ENCODE measurements at places on chromosomes 1 and 21.

- DNase-seq = no peak
These were observed 166.3 kb downstream of the TBX15 start for GRCh38 chr1:118821801-118822200.

GRCh38 chr1:223712194-223712849, at the start of gene CAPN2:
Gene CAPN2 (plus strand): TSS chr1:223712539. CDS start chr1:223712641, 102 bp downstream.
- peak; percentile 90 for DNase-seq

GRCh38 chr1:51927029-51927428, 48.5 kb upstream of the NRDC start:
- no peak for DNase-seq

GRCh38 chr21:25913479-25913878, 178.7 kb downstream of the GABPA start:
- peak; percentile 19 for DNase-seq

DNA sequence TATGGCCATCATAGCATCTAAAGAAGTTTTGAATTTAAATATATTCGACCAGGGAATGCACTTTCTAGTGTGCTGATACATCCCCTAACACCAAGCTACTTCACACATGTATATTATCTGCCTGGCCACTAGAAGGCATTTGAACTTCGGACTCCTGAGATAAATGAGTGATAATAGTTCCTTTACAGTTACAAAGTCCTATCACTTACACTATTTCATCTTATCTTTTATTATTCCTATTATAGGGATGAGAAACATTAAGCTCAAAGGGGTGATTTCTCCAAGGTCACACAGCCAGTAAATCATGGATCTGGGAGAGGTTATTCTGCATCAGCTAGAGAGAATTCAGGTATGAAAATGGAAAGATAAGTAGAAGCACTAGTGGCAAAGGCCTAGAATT, 40.3 kb downstream of the GPATCH2 start:
- DNase-seq = no peak

DNA sequence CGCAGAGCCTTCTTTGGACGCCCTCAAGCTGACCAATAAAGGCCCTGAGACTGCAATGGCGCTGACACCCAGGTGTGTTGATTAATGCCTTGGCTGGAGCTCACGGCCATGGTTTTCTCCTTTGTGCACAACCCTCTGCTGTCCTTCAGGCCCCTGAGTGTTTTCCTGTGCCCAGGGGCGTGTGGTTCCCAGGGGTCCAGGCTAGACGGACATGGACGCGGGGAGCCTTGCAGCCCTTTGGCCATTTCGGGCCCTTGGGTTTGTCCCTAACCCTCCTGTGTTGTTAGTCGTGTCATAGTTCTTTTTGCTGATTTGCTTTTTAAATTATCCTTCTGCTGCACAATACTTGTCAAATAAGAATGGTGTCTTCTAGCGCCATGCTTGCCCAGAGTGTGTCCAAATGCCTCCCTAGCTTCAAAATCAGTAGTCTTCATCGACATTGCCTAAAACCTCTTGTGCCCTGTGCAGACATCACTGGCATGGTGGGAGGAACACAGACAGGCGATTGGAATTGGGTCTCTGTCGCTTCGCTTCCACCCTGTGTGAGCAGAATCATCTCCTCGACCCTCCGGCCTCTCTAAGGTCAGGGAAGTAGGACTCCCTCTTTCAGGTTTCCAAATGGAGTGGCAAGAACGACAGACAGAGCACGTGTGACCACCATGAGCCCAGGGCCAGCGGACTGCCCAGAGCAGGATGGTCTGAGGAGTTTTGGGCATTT, 1.9 kb downstream of the KRTAP10-4 start:
- no peak for DNase-seq

DNA sequence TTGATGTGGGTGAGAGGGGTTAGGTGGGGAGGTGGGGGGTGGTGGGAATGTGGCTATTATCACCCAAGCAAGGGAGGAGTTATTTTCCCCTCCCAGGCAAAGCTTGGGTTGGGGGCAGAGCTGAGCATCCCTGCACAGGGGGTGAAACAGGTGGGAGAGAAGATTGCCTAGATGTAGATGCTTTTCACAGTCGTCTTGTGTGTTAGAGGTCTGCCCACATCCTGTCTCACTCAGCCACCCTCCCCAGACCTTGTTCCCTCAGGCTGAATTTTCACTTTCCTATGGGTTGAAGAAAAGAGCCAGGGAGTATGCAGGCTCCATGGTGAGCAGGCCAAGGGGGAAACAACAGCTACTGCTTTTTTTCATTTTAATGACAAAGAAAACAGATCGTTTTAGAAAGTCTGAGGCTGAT, 223.5 kb downstream of the KIF26B start:
- peak; percentile 73 for DNase-seq

GRCh38 chr1:203049576-203050180, 23.4 kb downstream of the PPFIA4 start:
- DNase-seq = no peak

DNA sequence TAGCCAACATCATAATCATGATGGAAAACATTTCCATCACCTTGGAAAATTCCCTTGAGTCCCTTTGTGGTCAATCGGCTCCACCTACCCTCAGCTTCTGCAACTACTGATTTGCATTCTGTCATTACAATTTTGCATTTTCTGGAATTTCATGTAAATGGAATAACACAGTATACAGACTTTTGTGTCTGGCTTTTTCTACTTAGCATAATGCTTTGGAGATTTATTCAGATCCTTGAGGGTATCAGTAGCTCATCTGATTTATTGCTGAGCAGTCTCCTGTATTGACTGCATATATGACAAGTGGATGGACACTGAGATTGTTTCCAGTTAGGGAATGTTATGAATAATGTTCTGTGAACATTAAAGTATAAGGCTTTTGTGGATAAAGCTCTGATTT, 358.3 kb downstream of the USP25 start:
- DNase-seq = no peak

GRCh38 chr1:210234329-210234757, 1.7 kb downstream of the SERTAD4 start:
- no peak for DNase-seq

- DNase-seq = no peak
These were observed 44.9 kb upstream of the FOXD3 start for GRCh38 chr1:63277195-63278192.

GRCh38 chr1:225485226-225485625, 57.4 kb upstream of the LBR start:
- peak; percentile 45 for DNase-seq

GRCh38 chr1:31154632-31155215, 85.0 kb downstream of the NKAIN1 start:
- DNase-seq = peak; percentile 90

- DNase-seq = no peak
These were observed 1409.0 kb downstream of the PLA2G4A start for GRCh38 chr1:188237573-188238348.

DNA sequence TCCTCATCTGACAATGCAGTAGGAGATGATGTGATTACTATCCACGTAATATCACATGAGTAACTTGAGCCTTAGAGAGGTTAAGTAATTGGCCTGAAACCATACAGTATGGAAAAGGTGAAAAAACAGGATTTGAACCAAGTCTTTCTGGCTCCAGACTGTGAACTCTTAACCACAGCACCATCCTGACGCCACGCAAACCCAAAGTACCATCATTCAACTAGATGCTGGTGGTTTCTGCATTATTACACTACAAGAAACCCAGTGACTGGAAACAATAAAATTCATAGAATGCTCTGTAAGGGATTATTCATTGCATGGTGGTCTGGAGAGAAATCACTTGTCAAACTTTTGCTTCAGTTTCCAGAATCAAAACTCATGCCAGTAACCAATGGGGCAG, 90.7 kb downstream of the MAB21L3 start:
- DNase-seq = no peak

GRCh38 chr1:182404781-182405180, 4.3 kb upstream of the TEDDM1 start:
- no peak for DNase-seq

DNA sequence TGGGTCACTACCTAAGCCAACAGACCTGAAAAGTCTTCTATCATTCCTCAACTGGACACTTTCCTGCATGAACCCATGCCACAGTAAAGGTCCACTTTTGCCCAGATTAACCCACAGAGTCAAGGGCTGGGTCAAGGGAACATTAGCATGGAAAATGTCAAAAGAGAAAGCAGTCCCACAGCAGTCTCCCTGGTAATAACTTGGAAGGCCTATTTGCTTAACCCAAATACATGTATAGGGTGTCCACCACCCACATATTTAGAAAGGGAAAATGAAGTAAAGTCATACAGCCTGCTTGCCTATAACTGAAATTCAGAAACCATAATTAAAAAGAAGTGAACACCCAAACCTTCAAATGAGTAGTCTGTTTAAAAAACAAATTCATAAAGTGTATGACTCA, 16.1 kb upstream of the HSD3B1 start:
- no peak for DNase-seq

DNA sequence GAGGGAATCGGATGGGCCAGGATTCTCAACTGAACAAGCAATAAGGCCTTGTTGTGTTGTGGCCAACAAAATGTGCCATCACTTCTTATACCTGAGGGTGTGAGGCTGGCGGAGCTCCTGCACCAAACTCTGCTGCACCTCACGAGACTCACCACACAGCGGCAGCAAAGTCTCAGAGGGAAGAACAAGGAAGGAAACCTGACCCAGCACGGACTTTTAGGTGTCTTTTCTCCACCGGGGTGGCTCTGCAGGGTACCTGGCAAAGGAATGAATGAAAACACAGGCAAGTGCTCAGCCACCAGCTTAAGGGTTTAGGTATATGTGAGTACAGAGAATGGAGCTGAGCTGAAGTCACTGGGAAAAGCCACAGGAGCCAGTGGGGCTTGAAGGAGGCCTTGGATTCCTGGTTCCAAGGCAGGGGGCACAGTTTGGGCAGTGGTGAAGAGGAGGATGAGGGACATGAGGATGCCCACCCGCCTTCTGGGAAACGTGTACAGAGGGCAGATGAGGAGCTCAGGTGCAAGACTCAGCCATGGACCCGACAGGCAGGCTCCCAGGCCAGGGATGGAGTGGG, 31.1 kb upstream of the HSD3B1 start:
- peak; percentile 74 for DNase-seq

GRCh38 chr1:11664336-11665065, 501 bp downstream of the FBXO6 start:
- peak; percentile 90 for DNase-seq

DNA sequence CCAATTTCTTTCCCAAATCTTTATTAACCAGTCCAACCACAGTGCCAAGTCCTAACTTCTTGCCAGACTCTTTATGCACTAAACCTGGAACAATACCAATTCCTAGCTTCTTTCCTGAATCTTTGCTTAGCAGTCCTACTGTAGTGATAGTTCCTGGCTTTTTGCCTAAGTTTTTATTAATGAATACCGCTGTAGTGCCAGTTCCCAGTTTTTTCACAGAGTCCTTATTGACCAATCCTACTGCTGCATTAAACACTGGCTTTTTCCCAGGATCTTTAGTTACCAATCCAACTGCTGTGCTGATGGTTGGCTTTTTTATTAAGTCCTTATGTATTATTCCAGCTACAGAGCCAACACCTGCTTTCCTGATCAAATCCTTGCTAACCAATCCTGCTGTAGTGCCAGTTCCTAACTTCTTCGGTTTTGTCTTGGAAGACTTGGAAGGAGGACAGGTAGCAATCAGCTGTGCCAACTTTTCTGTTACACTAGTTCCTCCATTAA, 80.8 kb downstream of the ASH1L start:
- DNase-seq = no peak

DNA sequence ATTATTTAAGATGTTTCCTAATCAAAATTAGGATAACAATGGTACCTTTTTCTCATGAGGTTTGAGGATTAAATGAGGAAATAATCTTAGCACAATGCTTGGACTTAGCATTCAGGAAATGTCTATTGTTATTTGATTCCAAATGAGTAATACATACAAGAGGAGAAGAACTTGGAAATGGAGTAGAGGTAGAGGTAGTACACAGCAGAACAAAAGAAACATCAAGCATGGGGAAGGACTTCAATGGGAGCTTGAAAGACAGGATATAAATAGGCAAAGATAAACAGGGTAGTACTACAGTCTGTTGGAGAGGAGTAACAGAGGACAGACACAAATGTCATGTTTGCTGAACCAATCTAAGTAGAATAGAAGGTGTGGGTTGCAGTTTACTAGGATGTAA, 59.5 kb upstream of the RGS2 start:
- DNase-seq = no peak

GRCh38 chr1:166489670-166490436, 323.1 kb upstream of the FAM78B start:
- DNase-seq = peak; percentile 85

GRCh38 chr21:31162827-31163226, 124.6 kb upstream of the KRTAP19-8 start:
- DNase-seq = no peak

GRCh38 chr1:78892260-78892840, 114.2 kb downstream of the ADGRL4 start:
- DNase-seq = no peak

DNA sequence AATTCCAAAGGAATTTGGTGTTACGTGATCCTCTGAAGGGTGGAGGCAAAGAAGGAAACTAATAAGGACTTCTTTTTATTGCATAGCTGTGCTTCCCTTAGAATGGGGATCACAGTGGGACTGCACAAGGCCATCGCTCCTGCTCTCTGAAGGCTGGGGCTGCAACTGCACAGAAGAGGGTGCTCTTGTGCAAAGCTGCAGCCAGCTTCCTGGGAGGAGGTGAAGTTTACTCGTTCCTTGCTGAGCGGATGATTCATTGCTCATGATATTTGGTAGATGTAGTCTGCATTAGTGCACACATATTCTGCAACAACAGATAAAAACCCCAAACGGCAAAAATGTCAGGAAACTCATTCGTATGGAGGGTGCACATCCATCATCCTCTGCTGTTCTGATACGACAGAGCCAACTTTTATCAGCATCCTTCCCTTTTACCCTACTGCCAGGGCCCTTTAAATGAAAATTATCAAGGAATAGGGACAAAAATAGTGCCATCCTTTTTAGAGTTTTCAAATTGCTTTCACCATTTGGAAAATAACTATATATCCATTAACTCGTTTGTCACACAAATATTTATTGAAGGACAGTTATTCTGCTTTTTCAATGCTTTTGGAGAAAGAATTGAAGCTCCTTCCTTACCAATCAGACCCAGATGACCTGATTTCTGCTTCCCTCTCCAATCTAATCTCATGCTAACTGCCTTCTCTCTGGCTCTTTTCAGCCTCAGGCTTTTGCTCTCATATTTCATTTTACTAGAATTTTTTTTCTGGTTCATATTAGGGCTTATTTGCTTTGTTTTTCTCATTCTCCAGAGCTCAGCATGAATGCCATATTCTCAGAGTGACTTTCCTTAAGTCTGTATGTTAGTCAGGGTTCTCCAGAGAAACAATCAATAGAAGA, 263.6 kb downstream of the DUSP10 start:
- DNase-seq = peak; percentile 82

GRCh38 chr1:181180407-181181031, 92.0 kb downstream of the IER5 start:
- no peak for DNase-seq

DNA sequence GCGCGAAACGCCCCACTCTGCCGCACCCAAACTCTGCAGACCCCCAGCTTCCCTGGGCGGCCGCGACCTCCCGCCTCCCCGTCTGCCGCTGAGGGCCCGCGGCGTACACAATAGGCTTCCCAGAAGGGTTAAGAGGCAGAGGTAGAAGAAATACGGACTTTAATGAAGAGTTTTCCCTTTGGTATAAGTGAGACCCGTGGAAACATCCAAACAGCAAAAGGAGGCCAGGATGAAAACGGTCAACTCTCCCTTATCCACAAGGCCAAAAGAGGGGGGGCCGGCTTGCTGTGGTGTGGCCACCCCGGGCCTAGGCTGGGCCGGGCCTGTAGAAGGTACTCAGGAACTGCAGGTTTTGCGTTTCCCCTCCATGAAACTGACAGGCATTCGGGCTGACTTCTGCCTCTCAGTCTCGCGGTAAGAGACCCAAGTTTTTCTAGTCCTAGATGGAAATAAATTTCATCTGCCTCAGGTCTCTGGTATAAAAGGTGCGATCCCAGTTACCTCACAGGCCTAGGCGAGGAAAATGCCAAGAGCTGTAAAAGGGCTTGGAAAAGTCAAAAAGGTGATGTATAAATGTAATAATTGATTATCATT, 671 bp upstream of the PYGO2 start:
- peak; percentile 81 for DNase-seq

Data from activated CD4-positive, alpha-beta T cell treated with anti-CD3 and anti-CD28 coated beads, Interleukin-2, amount 10 ng/mL, durations not matched to agents 24 days and 14 days (primary cell).